ENCODE measurements at places on chromosomes 1 and 21.

DNA sequence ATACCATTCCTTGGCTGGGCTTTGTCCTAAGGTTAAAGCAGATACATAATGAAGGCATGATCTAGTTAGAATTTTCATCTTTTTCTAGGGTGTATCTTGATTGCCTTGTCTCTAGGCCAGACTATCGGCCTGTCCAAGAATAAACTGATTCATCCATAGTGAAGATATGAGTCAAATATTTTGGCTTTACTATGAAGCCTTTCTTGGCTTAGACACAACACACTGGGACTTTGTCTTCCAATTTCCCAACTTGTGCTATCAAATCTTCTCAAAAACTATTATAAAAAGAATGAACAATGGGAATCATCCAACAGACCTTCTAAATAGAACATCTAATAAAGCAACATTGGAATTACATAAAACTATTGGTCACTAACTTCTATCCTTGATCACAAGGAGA, 64.8 kb downstream of the WARS2 start:
- no peak for DNase-seq

DNA sequence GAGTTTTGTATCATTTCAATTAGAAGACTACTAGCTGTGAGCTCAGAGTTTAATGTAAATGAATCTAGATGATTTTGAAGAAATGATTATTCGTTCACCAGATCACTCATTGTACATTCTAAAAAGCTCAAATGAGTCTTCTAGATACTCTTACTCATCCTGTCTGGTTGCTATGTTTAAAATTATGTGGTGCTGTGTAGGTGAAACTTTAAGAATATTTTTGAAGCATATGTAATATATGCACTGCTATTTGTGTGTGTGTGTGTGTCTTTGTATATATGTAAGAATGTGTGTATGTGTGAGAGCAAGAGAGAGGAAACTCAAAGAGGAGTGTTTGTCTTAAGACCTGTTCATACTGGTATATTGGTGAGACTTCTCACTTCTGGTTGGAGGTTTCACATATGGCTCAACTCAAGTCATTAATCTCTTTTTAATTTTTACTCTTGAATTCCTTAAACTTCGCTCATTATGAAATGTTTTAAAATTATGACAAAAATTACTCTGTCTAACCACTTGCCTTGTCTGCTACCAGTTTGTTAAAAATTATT, 8.6 kb upstream of the C1orf105 start:
- no peak for DNase-seq

- DNase-seq = no peak
Measured at GRCh38 chr1:202155478-202156021, 4.9 kb downstream of the PTPN7 start.

- no peak for DNase-seq
Measured at GRCh38 chr1:234499943-234500245, 20.9 kb upstream of the TARBP1 start.

DNA sequence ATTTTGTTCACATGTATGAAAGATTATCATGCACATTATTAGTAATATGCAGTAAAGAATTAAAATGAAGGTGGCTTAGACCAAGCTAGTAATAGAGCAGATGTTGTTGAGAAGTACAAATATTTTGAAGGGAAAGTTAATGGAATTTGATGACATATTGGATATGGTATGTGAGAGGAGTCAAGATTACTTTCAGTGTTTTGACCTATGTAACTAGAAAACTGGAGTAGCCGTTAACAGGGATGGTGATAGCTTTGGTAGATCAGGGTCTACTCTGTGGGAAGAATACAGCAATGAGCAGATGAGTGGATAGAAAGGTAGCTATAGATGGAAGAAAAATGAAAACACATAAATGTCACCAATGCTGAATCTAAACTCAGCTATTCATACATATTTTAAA, 163.2 kb upstream of the LRRC7 start:
- DNase-seq = no peak

- DNase-seq = no peak
Measured at GRCh38 chr21:44907225-44907965, 13.3 kb downstream of the ITGB2 start.

GRCh38 chr1:206521127-206521526, 13.8 kb downstream of the RASSF5 start:
- no peak for DNase-seq

DNA sequence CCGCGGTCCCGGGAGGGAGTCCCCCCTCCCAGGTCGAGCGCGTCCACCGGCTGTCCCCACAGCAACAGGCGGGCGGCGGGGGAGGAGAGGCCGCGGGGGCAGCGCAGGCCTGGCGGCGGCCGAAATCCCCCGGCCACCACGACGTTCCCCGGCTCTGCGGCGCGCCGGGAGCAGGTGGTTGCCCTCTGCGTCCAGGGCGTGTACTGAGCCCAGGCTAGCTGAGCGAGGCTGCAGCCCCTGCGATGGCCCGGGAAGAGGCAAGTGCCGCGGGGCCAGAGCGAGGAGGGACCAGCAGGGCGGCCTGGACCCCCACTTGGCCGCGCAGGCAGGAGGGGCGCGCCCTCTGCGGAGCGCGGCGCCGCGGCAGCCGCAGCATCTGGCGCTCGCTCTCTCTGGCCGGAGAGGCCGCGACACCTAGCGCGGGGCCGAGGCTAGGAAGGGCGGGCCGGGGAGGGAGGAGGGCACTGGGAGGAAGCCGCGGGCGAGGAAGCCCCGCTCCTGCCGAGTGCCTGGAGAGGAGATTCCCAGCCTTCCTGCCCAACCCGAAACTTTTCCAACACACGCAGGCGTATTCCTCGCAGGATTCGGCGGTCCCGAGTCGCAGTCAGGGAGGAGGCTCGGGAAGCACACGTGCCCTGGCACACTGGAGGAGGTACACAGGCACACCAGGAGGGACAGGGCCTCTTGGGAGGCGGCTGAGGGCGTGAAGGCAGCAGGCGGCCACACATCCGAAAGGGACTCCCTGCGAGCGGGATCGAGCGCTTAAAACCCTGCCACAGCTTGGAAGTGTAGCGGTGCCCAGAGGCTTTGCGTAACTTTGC, 4.9 kb upstream of the PROX1 start:
- DNase-seq = no peak

DNA sequence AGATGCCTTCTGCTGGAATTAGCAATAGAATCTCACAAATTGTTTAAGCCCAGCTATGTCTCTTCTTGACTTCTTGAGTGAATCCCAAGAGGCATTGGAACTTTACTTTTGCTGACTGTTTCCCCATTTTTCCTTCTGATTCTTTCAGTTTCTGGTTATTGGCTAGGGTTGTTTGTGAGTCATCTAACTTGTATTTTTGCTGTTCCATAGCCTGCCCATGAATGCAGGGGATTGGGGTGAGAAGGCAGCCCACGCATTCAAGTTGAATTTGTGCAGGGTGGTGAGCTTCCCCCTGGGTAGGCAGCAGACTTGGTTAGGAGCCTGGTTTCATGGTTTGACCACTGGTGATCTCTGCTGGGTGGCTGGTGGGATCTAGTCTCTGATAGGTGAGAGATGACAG, 10.4 kb upstream of the KLF17 start:
- DNase-seq = no peak

DNA sequence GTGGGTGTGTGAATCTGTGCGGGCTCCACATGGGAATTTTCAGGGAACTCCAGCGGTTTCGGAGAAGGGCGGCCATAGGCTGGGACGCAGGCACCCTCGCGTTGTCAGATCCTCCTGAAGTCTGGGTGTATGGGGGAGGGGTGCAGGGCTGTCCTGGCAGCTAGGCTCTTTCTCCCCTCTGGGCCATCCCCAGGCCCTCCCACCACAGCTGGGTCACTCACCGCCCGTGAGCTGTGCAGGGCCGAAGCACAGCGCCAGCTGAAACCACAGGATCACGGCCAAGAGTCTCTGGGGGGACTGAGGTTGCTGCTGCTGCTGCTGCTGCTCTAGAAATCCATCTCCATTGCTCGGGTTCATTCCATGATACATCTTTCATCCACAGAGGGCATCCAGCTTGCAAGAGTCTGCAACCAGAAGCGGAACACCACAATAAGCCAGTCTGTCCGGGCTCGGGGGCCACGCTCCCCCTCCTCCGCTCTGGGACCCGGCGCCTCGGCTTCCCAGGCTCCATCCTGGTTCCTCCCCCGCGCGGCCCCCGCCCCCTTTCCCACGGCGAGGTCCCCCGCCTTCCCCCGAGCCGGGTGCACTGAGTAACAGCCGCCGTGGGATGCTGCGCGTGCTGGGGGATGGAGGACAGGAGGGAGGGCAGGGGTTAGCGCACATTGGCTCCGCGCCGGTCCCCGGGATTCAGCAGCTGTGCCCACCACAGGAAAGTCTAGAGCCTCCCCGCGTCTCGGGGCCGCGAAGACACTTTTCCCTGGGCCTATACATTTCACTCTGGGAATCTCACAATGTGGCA, 720 bp downstream of the SUSD4 start:
- no peak for DNase-seq

DNA sequence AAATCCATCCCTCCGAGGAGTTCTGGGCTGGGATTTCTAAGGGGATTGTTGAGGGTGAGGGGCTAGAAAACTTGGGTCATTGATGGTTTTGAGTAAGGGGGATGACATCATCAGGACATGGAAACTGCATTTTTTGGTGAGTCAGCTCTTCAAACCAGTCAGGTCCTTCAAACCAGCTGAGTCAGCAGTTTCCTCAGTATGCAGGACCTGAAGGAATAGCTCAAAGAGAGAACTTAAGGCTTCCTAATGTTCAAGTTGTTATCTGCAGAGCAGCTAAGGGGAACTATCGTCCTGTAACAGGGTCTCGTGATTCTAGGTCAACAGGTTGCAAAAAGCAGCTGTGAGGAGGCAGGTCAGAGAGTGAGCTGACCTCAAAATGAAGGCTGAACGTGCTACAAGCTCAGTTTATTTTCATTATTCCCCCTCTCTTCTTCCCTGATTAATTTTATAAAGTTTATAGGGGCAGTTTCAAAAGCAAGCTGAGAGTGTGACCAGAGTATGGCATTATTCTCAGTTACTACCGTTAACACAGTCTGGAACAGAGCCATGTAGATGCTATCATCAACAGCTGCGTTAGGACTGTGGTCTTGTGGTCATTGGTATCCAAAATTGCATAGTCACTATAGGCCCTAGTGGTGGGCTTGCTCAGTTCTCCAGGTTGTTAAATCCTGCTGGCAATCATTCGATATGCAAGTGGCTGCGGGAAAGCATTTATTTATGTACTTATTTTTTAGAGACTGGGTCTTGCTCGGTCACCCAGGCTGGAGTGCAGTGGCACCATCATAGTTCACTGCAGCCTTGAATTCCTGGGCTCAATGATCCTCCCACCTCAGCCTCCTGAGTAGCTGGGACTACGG, 10.7 kb upstream of the SDC3 start:
- DNase-seq = no peak

- no peak for DNase-seq
Measured at GRCh38 chr21:45507523-45507875, 34.7 kb downstream of the SLC19A1 start.

GRCh38 chr1:57858740-57859139, 434.9 kb upstream of the DAB1 start:
- no peak for DNase-seq

- DNase-seq = no peak
Measured at GRCh38 chr1:110627764-110628163, 21.6 kb upstream of the KCNA2 start.

DNA sequence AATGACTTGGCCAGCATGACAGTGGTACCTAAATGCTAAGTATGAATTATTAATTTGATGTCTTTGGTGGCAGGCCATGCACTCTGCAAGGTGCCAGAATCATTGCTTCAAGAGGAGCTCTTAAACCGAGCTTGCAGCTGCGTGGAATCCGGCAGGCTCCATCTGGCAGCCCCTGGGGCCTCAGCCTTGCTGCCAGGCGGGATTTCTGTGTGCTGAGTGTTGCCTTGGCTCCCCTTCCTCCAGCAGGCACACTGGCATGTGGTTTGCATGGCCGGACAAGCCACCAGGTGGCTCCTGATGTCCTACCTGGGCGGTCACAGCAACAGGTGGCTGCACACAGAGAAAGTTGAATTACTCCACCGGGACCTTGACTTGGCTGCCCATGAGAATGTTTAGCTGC, 155.4 kb downstream of the URB2 start:
- no peak for DNase-seq

Measured in activated naive CD4-positive, alpha-beta T cell (primary cell).